Fibroblast of skin of abdomen (primary cell): ENCODE measurements at places on chromosomes 11 and 22.

GRCh38 chr11:44248109-44248508, 61.8 kb downstream of the ALX4 start:
- no peak for DNase-seq

DNA sequence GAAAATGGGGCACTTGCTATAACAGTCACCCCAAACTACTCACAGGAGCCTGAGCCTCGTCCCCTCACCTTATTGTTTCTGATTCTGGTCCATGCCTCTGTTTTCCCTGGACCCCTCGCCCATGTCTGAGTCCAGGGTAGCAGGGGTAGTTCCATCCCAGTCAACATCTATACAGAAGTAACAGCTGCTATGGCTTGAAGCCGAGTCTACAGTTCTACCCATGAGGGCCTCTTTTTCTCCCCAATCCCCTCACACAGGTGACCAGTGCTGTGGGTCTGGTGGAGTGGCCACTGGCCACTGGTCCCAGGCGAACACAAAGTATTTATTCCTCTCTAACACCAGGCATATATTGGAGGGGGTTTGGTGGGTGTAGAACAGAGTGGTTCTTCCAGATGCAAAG, 116.4 kb downstream of the ZNF280B start:
- DNase-seq, result no peak

DNA sequence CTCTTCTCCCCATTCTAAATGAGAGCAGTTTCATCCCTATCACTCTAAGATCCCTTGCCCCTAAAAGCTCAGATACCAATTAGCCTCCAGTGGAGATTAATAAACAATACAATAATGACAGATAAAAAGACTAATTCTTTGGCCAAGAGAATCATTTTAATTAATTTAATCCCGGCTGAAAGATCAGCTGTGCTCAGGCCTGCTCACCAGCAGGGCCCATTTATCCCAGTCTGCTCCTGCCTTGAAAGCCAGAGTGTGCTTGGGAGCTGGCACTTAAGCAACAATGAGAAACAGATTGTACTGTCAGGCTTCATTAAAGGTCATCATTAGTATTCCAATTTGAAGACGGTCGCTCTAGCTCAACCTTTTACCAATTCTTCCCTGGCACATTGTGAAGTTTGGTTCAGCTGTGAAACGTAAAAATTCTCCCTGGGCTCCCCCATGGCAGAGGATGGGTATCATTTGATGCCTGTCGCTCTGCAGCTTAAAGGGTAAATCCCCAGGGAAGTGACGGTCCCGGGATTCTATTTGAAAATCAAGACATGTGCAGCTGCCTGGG, 36.1 kb upstream of the HTATIP2 start:
- DNase-seq, result no peak

GRCh38 chr11:2471048-2471803, 26.4 kb downstream of the KCNQ1 start:
- no peak for DNase-seq

GRCh38 chr11:73585834-73586575, 11.9 kb downstream of the FAM168A start:
- DNase-seq, result peak; percentile 71

DNA sequence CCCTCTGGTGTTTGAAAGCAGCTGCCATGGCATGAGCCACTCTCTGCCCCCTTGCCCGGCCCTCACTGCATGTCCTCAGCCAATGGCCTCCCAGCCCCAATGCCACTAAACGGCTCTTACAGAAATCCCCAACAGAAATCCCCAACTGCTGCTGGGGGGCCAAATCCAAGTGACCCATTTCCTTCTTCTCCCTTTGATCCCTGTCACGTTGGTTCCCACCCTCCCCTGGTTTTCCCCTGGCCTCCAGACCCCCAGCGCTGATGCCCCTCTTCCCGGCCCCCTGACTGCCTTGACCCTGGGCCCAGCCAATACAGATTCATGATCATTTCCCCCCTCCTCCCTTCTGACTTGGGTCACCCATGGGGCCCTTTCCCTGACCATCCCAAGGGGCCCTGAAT, 30.9 kb downstream of the IGLL1 start:
- DNase-seq, result no peak

GRCh38 chr11:16610213-16610737, 128.2 kb upstream of the C11orf58 start:
- DNase-seq, result no peak
